ENCODE measurements at places on chromosomes 12 and 14.

DNA sequence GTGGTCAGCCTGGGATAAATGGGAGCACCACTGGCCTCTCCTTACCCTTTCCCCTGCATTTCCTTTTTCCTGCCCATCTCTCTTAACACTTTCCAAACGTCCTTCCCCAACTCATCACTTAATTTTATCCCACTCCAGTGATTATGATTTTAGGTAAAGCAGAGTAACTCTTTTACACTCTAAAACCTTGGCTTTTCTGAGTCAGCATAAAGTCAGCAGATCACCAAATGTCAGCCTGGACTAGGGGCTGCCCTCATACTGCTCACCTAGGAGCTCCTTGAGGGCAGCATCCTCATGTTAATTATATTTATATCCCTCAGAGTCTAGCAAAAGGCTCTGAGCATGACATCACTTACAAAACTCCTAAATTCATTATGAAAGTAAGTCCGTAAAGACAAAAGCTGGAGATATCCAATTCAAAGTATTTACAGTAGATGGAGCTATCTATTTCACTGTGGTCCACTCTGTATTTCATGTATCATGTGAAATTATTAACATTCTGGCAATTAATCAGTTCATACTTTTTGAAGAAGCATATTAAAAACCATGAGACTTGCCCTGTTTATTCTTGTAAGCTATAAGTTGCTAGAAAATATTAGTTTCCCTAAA lies 17.0 kb upstream of the DICER1 start:
- no peak for DNase-seq

GRCh38 chr14:68795597-68796417 lies 2.9 kb upstream of the ZFP36L1 start:
- DNase-seq: peak; percentile 60

DNA sequence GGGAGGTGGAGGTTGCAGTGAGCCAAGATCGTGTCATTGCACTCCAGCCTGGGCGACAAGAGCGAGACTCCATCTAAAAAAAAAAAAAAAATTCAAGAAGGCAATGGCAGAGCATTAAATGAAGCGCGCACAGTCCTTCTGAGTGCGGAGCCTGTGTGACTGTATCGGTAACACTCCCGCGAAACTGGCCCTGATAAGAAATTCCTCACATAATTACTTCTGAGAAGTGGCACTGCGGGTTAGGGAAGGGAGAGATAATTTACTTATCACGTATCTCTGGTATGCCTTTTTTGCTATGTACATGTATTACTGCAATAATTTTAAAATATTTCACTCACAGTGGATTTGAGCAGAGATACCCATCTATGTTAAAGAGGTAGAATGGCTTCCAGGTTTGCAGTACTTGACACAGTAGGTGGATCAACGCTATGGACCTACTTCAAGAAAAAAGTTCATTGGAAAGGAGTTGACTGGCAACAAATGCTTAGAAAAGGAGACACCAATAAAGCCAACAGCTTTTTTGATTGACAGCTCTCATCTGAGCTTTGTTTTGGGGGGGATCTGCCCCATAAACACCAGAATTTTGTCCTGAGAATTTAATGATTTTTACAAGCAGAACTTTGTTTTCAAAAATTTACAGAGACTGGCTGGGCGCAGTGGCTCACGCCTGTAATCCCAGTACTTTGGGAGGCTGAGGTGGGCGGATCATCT lies 29.2 kb upstream of the SPTLC2 start:
- no peak for DNase-seq

DNA sequence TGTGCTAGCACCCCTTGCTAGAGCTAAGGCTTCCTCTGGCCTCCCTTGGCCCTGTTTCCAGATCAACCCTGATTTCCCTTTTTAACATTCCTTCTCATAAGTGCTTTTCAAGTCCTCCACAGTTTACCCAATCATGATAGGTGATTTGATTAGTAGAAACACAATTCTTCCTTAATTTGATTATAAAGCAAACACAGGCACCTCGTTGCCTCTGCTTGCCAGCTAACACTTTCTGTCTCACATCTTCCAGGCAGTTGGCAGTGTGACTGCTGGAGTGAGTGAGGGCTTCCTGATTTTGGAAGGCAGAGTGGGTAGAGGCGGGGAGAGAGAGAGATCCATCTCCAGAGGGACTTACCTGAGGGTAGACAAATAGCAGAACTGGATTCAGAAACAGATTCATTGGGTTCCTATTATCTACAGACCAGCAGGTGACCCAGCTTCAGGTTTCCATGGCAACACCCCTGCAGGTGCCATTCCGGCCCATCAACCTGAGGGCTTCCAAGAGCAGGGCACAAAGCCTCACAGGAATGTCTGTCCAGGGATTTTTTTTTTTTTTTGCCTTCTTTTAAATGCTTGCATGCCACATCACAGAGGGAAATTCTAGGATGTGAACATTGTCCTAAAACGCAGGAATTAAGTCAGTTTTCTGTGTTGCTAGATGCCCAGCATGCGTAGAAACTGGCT lies 77.7 kb downstream of the PLXNC1 start:
- DNase-seq: no peak

DNA sequence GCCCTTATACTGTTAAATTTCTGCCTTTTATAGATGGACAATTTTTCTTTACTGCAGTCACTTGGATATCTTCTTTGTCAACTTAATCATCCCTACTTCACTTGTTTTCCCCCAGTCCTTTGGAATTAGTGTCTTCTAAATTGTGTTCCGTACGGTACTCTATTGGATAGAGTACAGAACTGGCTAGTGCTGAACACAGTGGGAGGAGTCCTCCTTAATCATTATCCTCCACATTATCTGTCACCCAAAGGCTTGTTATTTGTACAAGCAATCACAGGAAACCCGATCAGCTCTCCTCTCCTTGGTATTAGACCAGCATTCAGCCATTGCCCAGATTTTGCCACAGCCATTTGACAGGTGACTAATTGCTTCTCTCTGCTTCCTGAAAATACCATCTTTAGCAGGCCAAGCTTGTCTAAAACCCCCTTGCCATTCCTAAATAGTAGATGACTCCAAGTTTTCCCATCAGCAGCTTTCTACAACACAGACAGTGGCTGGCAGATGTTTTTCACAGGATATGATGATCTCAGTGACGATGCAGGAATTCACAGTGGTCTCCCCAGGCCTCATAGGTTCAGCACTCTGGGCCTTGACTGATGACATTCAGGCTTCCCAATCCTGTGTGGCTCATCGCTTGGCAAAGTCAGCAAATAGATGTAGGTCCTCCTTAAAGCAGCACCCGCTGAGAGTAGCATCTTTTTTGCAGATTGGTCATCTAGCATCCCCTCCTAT lies 216.0 kb upstream of the RGS6 start:
- no peak for DNase-seq

GRCh38 chr12:11875414-11875935 lies 195.3 kb upstream of the BCL2L14 start:
- no peak for DNase-seq

- no peak for DNase-seq
These were observed 30.5 kb downstream of the JDP2 start for GRCh38 chr14:75458305-75458704.

- no peak for DNase-seq
These were observed 36.4 kb upstream of the AEBP2 start for GRCh38 chr12:19402743-19403431.
